Amygdala (tissue), 56 donors: ENCODE measurements at places on chromosomes 2 and 18.

- DNase-seq, result no peak
These were observed 1.3 kb downstream of the INPP4A start for GRCh38 chr2:98445683-98446581.

GRCh38 chr2:118858485-118859156, 11.2 kb upstream of the EN1 start:
- no peak for DNase-seq

GRCh38 chr2:26316041-26316440, 29.9 kb upstream of the SELENOI start:
- no peak for DNase-seq

- no peak for DNase-seq
These were observed 61.8 kb downstream of the CAB39 start for GRCh38 chr2:230774348-230774951.

GRCh38 chr2:134448650-134449049, 194.8 kb downstream of the MGAT5 start:
- DNase-seq, result no peak

- DNase-seq, result no peak
These were observed 217.3 kb downstream of the FHOD3 start for GRCh38 chr18:36514778-36515177.

DNA sequence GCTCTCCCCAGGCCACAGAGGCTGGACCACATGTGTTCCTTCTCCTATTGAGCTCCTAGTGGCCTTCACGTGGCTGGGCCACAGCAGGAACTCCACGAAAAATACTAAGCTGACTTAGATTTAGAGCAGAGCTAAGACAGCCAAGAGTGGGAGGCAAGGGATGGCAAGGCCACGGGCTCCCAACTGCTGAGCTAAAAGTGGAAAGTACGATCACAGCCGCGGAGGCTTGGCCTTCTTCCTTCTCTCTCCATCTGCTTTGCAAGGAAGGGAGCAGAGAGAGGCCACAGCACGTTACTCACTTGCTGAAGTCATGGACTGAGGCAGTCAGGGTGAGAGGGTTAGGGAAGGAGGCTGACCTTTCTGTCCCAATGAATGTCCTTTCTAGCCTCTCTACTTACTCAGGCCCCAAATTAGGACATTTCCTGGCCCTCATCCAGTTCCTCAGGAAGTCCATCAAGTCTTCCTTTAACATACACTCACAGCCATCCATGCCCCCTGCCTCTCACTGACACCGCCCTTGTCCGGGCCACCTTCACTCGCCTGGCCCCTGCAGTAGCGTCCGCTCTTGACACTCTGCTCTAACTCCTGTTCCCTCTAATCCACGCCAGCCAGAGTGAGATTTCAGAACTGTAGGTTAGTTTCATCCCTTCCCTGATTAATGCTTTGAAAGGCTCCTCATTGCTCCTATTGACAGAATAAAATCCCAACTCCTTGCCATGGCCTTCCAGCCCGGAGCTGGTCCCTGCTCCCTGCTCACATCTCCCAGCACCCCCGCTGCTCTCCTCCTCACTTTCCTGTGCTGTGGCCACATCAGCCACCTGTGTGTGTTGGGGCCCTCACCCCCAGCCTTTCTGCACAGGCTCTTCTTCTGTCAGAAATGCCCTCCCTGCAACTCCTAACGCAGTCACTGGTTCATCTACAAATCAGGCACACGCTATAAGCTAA, 204.2 kb downstream of the CYP26B1 start:
- DNase-seq, result no peak

GRCh38 chr2:68466361-68466777, 725 bp downstream of the FBXO48 start:
- DNase-seq, result no peak

GRCh38 chr18:49059028-49059834, 108.5 kb upstream of the SMAD7 start:
- DNase-seq, result no peak

- DNase-seq, result no peak
These were observed 27.8 kb upstream of the CACNB4 start for GRCh38 chr2:152126664-152127063.

GRCh38 chr18:46953195-46953594, 35.8 kb downstream of the KATNAL2 start:
- no peak for DNase-seq

DNA sequence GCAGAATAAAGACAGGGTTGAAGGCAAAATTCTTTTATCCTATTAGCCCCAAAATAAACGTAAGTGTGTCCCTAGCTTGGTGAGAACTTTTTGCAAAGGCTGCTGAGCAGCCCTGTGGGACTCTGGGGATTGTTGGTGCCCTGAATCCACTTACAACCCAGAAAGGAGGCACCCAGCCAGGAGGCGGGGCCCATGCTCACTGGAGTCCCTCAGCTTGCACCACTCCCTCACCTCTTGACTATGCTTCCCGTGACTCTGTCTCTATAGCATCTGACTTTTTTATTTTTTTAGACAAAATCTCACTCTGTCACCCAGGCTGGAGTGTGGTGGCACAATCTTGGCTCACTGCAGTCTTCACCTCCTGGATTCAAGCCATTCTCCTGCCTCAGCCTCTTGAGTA, 15.8 kb upstream of the COL6A3 start:
- no peak for DNase-seq

GRCh38 chr2:54103454-54104314, 11.7 kb upstream of the ACYP2 start:
- no peak for DNase-seq

- DNase-seq, result no peak
These were observed 312.2 kb downstream of the SLC4A3 start for GRCh38 chr2:219939647-219940046.

GRCh38 chr2:143083636-143084035, 45.6 kb upstream of the ARHGAP15 start:
- DNase-seq, result no peak

DNA sequence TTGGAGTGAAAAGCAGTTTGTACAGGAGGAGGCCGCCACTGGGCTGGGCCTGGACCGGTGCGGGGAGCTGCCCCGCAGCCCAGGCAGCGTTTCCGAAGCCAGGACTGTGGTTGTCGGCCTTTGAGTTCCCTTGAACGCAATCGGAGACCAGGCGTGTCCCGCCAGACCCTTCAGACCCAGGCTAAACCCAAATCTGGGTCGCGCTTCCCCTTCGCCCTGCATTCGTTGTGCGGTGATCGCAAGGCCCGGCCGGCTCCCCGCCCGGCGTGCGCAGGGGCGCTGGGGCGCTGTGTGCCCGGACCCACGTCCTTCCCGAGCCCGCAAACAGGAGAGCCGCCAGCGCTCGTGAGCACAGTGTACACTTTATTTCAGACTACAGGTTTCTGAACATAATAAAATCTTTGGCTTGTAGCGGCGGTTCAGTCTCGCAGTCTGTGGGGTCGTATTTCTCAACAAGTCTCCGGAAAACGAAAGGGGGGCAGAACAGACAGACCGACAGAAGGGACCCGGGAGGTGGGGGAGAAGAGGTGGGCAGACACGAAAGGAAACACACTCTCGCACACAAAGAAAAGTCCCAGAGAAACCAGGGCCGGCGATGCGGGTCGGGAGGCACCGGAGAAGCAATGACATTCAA, 5.5 kb downstream of the EN1 start:
- DNase-seq, result no peak

DNA sequence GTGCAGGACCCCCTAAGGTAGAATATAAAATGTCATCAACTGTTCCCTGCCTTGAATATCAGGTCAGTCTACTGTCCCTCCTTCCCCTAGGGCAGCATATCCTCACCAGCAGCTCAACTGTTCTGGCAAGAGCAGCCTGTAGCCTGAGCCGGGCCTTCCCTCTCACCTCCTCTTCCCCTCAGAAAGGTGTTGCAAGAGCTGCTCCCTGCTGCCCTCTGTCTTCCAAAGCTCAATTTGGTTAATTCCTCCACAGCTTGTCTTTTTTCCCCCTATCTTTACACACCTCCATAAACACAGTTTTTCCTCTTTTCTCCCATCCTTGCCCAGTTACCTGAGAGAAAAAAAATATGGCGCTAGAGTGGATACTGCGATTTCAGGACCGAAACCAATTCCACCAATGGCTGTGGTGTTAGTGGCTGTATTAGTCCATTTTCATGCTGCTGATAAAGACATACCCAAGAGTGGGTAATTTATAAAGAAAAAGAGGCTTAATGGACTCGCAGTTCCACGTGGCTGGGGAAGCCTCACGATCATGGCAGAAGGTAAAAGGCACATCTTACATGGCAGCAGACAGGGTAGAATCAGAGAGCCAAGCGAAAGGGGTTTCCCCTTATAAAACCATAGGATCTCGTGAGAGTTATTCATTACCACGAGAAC, 184.7 kb downstream of the MREG start:
- no peak for DNase-seq

GRCh38 chr2:8331068-8331467, 350.8 kb upstream of the ID2 start:
- no peak for DNase-seq

GRCh38 chr18:6579486-6579885, 150.0 kb upstream of the ARHGAP28 start:
- no peak for DNase-seq
